CD4-positive, alpha-beta memory T cell (primary cell): ENCODE measurements at places on chromosomes 16 and 17. TPM values are rescaled to one million over a fixed set of nuclear protein-coding genes. Genes with fewer than 3 reads are reported as not detected.

Gene ACBD4
- 10.3 TPM for polyA plus RNA-seq

Gene DNAAF1
- polyA plus RNA-seq, result 1.2 TPM

Gene PLXDC1
- polyA plus RNA-seq, result 4.5 TPM

Gene KREMEN2
- polyA plus RNA-seq, result not detected

Gene LRRC37A
- 1.5 TPM for polyA plus RNA-seq

Gene OR3A2
- 0.79 TPM for polyA plus RNA-seq

Gene IL17C
- polyA plus RNA-seq, result not detected

Gene CDR2L
- not detected for polyA plus RNA-seq

Gene ENPP7
- 0.15 TPM for polyA plus RNA-seq

Gene TBC1D3
- polyA plus RNA-seq, result not detected

Gene MPO
- not detected for polyA plus RNA-seq

Gene CDIPT
- 123 TPM for polyA plus RNA-seq

Gene NOTUM
- polyA plus RNA-seq, result not detected

Gene CD300LF
- not detected for polyA plus RNA-seq

Gene CCR7
- 502 TPM for polyA plus RNA-seq

Gene YBX2
- polyA plus RNA-seq, result not detected

GRCh38 chr17:82567286-82567685 is 47.8 kb downstream of the FOXK2 start:
- no peak for DNase-seq

DNA sequence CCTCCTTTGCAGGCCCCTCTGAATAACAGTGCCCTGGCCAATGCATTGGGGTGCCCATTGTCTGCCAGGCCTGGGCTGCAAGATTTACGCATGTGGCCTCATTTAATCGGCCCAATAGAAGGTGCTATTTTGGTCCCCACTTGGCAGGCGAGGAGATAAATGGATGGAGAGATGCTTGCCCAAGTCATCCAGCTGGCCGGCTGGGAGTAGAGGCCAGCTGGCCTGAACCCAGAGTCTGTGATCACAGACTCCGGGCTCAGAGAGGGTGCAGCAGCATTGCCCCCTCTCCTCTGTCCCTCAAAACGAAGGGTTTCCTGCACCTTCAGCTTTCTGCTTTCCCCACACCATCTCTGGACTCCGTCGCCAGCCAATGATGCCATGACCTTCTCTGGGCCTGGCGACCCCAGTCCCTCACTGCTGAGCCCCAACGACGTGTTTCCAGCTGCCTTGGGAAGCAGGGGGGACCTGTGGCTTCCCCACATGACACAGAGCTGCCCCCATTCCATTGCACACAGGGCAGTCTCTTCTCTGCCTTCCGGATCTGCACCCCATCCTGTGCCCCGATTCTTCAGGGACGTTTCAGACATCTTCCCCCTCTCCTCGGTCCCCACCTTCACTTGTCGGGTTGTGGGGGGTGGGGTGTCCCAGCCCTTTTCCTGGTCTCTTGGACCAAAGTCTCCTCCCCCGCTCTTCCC is 3.5 kb upstream of the ADGRG1 start:
- DNase-seq, result no peak

DNA sequence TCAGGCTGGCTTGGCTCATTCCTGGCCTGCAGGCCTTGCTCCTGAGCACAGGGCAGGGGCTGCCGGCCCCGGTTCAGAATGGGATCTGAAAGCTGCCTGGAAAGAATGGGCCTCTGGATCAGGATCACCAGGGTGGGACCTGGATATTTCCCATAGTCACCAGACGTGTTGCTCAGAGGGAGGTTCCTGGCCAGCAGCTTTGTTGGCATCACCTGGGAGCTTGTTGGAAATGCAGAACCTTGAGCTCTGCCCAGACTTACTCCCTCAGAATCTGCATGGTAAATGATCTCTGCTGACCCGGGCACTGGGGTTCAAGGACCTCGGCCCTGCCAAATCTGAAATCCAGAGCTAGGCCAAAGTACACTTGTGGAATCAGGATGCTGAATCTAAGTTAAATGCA is 29.5 kb upstream of the MED9 start:
- no peak for DNase-seq

DNA sequence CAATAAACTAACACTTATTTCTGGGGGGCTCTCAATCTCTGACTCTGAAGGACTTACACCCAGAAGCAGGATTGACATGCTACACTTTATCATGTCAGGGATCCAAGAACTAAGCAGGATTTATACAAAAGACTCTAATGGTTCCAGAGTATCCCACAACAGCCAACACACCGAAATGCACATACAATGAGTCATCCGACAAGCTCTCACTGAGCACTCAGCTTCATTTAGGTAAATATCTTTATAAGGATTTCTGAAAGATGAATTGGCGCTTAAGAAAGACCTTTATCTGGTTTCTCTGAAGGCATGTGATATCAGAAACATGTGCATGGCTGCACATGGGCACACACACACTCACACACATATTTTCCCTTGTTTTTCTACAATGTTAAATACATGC is 77.2 kb downstream of the TOX3 start:
- no peak for DNase-seq

DNA sequence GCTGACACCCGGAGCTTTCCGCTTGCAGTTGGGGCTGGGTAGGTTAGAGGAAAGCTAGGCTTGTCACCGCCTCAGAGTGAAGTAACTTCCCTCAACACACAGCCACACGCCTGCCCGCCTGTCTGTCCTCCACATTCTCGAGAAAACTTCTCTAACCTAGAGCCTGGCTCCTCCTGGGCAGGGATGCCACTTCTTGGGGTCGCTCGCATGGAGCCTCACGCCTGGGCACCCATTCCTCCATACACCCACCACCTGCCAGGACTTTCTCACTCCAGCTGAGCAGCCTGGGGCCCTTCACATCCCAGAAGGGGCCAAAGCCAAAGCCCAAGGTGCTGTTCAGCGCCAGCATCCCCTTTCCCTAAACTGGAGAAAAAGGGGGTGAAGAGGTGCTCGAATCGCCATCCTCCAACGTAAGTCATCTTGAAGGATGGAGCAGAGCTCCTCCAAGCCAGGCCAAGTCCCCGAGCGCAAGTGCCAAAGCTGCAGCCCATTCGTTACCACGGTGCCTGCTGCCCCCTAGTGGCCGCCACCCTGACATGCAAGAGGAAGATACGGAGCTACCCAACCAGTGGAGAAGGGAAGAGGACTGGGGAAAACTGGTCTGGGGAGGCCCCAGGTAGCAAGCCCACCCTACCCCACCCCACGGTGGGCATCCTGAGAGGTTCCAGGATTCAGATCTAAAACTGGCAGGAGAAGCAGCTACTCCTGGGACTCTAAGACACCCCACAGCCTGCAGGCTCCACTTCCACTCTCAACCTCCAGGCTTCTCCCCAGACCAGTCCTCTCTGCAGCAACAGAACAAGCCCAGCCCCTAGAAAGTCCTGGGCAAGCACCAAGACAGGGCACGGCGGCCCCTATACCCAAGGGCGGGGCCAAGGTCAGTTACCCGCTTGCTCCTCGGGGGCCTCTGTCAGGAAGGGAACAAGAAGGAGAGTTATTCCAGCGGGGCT is 63.1 kb downstream of the MYO18A start:
- peak; percentile 66 for DNase-seq

DNA sequence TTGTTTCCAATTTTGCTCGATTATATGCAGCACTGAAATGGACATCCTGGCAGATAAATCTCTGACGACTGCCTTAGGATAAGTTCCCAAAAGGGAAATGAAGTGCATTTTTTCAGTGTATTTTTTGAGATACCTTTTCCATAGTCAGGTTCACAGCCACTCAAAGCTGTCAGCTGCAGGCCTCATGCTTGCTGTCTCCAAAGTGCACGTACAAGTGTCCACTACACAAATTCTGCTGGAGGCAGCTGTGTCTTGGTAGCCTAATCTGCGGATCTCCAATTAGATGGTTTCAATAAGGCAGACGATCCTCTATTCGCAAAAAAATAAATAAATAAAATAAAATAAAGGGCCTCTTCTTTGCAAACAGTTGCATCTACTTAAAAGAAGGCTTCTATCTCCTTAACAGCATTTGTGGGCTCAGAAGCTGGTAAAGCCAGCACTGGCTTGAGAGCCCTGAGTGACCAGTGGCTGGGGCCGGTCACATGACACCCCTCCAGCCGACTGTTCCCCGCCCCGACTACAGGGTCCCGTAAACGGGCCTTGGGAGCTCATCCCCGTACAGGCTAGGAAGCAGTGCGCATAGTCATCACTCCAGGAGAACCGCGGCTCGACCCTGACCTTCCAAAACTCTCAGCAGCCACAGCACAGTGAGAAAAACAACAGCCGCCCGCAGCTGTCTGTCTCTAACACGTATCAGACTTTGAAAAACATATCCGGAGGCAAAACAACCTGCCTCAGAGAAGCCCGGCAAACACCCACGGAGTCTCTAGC is 18.8 kb downstream of the RPH3AL start:
- DNase-seq, result no peak

GRCh38 chr17:6823011-6823442 is 8.5 kb downstream of the TEKT1 start:
- DNase-seq, result no peak

DNA sequence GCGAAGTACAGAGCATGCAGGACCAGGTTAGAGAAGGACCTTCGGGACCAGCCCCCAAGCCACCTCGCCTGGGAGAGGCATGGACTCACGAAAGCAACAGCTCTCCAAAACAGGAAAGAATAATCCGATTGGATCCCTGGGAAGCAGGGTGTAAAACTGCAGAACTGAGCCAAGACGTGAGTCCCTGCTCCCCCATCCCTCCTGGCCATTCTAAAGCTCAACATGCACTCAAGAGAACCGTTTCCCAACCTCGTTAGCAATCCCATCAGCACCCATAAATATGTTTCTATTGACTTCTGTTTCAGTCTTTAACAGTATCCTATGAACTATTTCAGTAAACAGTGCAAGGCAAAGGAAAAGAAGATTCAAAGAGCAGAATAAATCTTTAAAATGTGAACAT is 167.0 kb downstream of the COPRS start:
- DNase-seq, result no peak

DNA sequence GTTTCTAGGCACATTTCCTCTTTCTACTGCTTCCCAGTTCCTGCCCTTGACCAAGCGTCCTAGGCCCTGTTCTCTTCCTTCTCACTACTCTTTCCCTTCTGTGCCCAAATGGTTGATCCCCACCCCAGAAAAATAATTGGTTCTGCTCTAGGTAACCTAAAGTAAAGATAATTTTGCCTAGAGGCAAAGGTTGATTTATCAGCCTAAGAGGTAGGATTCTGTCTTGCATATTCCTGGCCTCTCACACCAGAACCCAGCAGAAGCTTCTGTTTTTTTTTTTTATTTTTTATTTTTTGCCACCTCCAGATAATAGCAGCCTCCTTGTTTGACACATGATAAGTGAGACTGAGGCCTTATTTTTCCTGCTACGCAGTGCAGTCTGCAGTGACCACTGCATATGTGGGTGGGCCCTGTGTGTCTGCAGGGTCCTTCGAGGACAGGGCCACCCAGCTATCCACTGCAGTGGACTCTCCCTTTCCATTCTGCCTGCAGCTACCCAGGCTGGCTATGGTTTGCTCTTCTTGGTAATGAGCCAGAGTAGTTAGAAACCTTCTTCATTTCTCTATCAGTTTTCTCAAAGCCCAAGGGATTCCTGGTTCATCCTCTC is 701 bp downstream of the PIPOX start:
- DNase-seq, result no peak

- no peak for DNase-seq
Measured at GRCh38 chr16:83272843-83273242, 534.9 kb upstream of the HSBP1 start.

- DNase-seq, result no peak
Measured at GRCh38 chr17:27353033-27353460, 59.1 kb downstream of the WSB1 start.

- DNase-seq, result no peak
Measured at GRCh38 chr17:80839970-80840369, 151.7 kb upstream of the CHMP6 start.

DNA sequence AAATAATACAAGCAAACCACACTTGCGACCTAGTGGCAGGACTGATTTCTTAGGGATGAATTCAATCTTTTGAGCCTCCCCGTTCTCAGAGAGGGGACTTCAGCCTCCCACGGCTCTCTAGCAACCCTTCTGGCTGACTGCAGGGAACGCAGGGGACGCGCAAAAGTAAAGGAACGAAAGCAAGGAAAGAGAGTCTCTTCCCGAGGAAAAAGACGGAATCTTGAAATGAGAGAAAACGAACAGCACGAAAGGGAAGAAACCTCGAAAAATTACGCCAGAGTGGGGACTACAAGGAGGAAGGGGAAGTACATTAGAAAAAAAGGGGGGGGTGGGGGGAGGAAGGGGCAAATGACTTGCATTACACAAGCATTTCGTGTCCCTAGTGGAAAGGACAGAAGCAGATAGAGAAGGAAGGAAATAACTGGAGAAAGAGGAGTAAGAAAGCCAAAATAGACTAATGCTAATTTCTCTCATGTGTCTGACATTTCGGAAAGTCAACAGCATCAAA is 1.2 kb downstream of the GRB2 start:
- peak; percentile 54 for DNase-seq

DNA sequence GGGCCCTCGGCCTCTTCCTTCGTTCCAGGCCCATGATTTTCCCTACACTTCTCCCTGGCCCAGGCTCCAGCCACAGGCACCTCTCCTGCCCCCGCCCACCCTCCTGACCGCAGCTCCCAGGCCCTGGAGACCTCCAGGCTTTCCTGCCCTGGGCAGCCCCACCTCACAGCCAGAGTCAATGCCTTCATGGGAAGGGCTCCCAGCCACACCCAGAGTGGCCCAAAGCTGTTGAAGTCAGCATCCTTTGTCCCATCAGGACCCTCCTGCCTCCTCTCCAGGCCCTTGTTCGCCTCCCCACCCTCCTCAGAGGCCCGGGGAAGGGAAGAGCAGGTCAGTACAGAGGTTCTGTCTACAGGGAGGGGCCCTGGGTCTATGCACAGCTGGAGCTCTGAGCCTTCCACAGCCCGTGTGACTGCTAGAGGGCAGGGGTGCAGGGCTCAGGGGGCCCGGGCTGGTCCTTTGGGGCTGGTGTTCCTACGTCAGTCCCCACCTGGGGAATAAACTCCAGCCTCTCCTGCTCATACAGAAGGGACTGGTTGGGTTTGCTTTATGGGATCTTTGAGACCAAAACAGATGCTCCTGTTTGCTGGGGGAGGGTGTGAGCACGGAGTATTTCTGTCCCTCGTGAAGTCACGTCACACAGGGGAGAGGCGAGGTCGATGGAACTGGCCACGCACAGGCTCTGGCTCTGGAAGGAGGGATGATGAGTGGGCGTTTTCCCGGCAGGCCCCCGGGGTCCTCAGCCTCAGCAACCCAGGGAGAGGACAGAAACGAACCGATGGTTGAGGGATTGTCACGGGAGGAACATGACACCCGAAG is 20.3 kb downstream of the TRARG1 start:
- no peak for DNase-seq

GRCh38 chr17:45170931-45171337 is 9.3 kb downstream of the HEXIM2 start:
- DNase-seq, result no peak
